Activated T-helper 1 cell treated with anti-CD3 and anti-CD28 coated beads, Interleukin-12 subunit alpha, Interleukin-12 subunit beta, Interleukin-2, Interleukin-4 antibody, amounts not matched to agents 30 ng/mL and 10 ng/mL and 1 ng/mL, durations not matched to agents 14 hours and 24 hours and 36 hours (primary cell): ENCODE measurements at places on chromosomes 6 and 20.

- DNase-seq = no peak
Observed at GRCh38 chr6:43878823-43879495, 108.9 kb downstream of the VEGFA start.

- no peak for DNase-seq
Observed at GRCh38 chr6:28008053-28008452, 51.0 kb downstream of the OR2B6 start.

- DNase-seq = no peak
Observed at GRCh38 chr6:2140438-2141128, 104.8 kb downstream of the GMDS start.

DNA sequence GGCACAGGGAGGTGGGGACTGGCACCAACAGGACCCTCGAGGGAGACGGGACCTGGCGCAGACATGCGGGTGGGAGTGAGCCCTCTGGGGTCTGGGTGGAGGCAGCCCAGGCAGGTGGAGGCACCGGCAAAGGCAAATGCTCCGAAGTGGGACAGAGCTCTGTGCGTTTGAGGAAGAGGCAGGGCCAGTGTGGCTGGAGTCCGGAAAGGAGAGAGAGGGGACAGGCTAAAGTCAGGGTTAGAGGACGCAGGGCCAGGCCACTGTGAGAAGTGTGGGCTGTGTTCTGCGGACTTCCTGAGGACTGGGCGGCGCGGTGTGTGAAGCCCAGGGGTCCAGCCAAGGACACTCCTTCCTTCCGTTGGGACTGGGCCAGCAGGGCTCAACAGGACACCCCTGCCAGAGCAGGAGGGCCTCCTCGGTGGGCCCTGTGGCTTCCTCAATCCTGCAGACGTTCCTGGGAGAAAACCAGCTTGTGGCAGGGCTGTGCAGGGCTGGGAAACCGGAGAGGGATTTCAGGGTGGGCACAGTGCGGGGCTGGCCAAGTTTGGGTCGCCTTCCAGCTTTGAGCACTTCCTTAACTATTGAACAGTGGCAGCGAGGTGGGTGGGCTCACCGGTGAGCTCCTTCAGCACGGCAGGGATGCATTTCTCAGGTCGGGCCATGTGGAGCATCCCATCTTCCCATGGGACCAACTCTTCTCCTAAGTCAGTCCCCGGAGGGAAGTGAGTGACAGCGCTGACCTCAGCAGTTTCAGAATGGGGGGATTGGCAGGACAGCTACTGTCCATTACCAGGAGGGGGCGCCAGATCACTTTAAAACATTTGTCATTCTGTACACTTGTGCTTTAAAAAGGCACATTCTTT, 22.5 kb downstream of the MOCS3 start:
- peak; percentile 30 for DNase-seq

GRCh38 chr20:60258255-60258863, 300.1 kb downstream of the CDH26 start:
- no peak for DNase-seq

DNA sequence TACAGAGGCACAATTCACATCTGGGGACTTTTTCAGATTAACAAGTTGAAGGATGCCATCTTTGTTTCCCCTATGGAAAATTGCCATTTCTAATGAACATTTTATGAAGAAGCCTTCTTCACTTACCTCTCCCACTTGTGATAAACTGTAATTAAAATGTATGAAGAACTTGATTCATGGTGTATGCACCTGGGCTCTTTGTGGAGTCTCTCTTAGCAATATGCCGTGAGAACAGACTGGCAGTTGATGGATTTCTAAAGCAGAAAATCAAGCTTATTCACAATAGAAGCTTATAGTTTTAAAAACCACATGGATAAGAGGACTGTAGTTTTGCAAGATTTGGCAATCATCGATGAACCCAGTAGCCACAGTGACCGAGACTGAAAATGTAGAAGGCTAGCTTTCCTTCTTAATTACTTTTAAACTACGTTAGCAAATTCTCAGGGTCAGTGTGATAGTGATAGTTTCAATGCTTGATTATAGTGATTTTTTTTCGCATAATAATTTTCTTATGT, 270.6 kb downstream of the PRL start:
- DNase-seq = no peak

- no peak for DNase-seq
Observed at GRCh38 chr20:24915440-24915839, 33.6 kb upstream of the CST7 start.

DNA sequence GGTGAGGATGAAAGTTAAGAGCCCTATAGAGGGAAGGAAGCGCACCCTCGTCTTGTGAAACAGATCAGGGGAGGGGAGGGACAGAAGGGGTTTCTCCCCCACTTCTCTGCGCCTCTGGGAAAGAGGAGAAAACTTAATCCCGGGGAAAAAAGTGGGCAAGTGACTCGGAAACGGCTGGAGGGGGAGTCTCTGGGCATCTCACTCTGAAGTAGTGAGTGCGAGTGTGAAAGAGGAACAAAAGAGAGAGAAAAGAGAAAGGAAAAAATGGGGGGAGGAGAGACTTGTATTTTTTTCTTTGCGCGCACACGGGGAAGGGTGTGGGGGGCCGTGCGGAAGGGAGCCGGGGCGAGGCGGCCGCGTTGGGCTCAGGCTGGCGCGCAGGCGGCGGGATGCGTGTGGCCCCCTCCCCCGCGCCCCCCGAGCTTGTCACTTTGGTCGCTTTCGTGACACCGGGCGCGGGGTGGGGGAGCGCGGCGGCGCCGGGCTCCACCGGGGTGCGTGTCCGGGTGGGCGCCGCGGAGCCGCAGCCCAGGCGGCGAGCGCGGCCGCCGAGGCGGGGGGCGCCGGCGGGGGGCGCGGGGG, 454 bp downstream of the L3MBTL3 start:
- peak; percentile 9 for DNase-seq

DNA sequence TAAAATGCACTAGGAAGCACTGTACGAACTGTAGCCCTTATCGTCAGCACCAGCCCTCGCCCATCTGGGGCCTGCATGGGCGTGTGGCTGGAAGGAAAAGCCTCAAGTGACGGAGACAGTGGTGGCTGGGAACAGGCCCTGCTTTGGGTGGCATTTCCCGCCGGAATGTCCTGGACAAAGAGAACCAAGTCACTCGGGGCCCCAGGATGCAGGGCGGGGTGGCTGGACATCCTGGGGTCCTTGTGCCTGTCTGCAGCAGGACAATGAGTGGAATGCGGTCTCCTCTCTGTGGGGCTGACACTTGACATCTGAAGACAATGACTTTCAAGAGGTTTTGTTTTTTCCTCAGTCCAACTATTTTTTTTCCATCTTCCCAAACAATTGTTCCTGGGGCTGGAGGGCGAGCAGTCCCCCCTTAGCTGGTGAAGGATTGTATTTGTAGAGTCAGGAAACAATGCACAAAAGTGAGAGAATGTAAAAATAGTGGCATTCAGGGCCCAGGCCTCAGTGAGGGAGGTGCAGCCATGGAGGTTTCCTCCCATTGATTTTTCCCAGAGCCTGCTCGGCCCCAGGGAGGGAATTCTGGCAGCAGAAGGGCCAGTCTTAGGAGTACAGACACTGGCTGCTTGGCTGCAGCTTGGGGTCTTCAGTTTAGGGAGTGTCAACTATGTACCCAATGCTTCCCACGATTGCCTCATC, 64.4 kb downstream of the PREX1 start:
- DNase-seq = no peak

GRCh38 chr6:43921548-43922425, 151.8 kb downstream of the VEGFA start:
- no peak for DNase-seq

DNA sequence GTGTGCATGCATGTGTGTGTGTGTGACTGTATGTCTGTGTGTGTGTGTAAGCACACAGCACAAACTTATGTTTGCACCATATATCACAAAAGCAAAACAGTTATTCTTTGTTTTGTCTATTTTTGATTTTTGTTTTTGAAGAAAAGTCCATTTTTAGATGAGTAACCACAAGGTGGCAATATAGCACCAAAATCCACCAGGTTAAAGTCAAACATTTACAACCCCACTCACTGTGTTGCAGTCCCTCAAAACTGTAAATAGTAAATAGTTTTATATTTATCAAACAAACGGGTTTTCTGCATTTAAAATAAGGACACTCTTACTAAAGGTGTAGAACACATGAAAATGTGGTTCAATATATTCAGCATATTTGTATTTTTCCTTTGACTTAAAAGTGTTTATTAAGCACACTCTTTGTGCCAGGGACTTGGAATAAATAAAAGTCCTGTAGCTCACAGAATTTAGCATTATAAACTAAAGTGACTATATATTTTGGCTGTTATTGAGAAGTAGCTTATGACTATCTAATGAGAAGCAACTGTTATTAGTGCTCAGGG, 118.5 kb downstream of the GFRAL start:
- DNase-seq = no peak

GRCh38 chr20:58233881-58234528, 5.6 kb upstream of the ANKRD60 start:
- no peak for DNase-seq

DNA sequence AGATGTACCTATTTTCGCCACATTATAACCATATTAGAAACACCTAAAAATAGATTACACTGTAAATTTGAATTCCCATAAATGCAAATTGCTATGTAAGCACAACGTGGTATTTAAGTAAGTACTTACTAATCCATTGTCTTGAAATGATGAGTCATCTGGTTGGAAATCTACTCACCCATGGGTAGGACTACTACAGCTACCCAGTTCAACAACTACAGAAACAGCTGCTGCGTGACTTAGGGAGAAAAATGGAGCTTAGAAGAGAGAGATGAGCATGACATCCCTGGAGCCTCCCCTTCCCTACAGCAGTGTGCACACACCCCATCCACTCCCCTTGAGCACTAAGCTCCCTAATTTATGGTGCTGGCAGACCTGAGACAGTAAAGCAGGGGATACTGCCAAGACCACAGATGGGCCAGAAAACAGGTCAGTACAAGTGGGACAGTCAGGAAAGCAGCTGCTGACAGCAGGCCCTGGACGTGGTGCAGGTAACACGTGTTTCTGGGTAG, 26.9 kb downstream of the RRAGD start:
- DNase-seq = no peak
